Prostate gland (tissue), 2 donors: ENCODE measurements at places on chromosomes 6 and 20. TPM values are rescaled to one million over a fixed set of nuclear protein-coding genes. Genes with fewer than 3 reads are reported as not detected.

DNA sequence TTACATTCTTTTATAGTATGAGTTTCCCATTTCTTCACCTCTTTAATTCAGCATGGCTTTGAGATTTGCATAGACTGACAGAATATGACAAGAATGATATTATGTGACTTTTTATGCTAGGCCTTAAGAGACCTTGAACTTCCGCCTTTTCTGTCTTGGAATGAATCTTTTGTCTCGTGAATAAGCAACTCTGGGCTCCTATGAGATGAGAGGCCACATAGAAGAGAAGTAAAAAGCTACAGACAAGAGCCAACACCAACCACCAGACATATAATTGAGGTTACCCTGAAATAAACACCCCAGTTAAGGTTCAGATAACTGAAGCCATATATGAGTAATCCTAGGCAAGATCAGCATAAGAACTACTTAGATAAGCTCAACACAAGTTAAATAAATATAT, 600.8 kb downstream of the MEI4 start:
- no peak overlapping the region for H3K27ac ChIP-seq
- no peaks in the 10 kb centered on the region for H3K27me3 ChIP-seq
- no peaks in the 10 kb centered on the region for H3K36me3 ChIP-seq
- no peak for DNase-seq
- no peak overlapping the region for H3K4me3 ChIP-seq

GRCh38 chr6:145082359-145082758, 653.0 kb downstream of the EPM2A start:
- H3K4me3 ChIP-seq = no peak overlapping the region
- H3K36me3 ChIP-seq = no peaks in the 10 kb centered on the region

DNA sequence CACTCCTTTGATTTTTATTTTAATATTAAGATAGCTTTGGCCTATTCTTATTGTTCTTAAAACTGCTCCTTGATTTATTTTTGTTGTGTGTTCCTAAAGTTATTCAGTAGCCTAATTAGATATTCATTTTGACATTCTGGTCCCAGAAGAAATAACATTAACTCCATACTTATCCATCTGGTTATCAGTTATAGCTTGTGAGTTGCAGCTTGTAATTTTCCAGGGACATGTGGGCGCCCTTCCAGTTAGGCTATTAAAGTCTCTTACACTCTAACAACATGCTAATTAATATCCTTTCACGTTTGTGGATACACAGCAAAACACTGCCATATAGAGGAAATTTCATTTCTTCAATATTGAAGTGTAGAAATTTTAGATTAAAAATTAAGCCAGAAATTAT, 987.5 kb downstream of the HACE1 start:
- H3K27ac ChIP-seq = no peak overlapping the region
- H3K27me3 ChIP-seq = no peaks in the 10 kb centered on the region
- no peak overlapping the region for H3K4me3 ChIP-seq
- H3K36me3 ChIP-seq = no peaks in the 10 kb centered on the region
- H3K4me1 ChIP-seq = no peaks in the 10 kb centered on the region

- no peaks in the 10 kb centered on the region for H3K36me3 ChIP-seq
- H3K27ac ChIP-seq = no peak overlapping the region
- no peak for DNase-seq
- H3K27me3 ChIP-seq = no peaks in the 10 kb centered on the region
- H3K4me1 ChIP-seq = peaks cover 5% of the 10 kb centered on the region
These were observed 41.1 kb upstream of the FANCE start for GRCh38 chr6:35411066-35411465.

GRCh38 chr6:53834132-53834531, 39.3 kb downstream of the LRRC1 start:
- H3K27ac ChIP-seq = no peak overlapping the region
- no peak overlapping the region for H3K4me3 ChIP-seq
- no peaks in the 10 kb centered on the region for H3K4me1 ChIP-seq
- H3K27me3 ChIP-seq = no peaks in the 10 kb centered on the region

- H3K4me3 ChIP-seq = no peak overlapping the region
- no peak for DNase-seq
- peaks cover 2% of the 10 kb centered on the region for H3K27me3 ChIP-seq
These were observed 376.9 kb downstream of the PHF3 start for GRCh38 chr6:64012351-64013001.

- no peak for DNase-seq
- no peak overlapping the region for H3K27ac ChIP-seq
- no peaks in the 10 kb centered on the region for H3K36me3 ChIP-seq
- no peak overlapping the region for H3K4me3 ChIP-seq
These were observed 14.6 kb upstream of the FRMD1 start for GRCh38 chr6:168093634-168094033.

DNA sequence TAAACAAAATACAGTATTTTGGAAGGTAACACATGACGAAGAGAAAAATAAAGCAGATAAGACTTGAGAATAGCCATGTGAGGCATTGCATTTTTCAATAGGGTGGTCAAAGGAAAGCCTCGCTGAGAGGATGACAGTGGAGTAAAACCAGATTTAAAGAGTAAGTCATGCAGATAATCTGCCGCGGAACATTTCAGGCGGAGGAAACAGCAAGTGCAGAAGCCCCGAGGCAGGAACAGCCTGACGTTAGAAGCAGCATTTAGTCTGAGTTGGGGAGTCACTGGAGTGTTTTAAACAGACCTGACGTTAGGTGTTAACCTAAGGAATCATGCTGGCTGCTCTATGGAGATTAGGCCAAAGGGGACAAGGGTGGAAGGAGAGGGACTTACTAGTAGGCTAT, 65.0 kb upstream of the VSTM2L start:
- no peaks in the 10 kb centered on the region for H3K4me1 ChIP-seq
- no peak overlapping the region for H3K27ac ChIP-seq
- H3K36me3 ChIP-seq = no peaks in the 10 kb centered on the region
- H3K27me3 ChIP-seq = no peaks in the 10 kb centered on the region
- DNase-seq = no peak
- H3K4me3 ChIP-seq = no peak overlapping the region

GRCh38 chr20:41223112-41223511, 85.8 kb downstream of the PLCG1 start:
- no peaks in the 10 kb centered on the region for H3K27me3 ChIP-seq
- H3K4me3 ChIP-seq = no peak overlapping the region
- H3K4me1 ChIP-seq = no peaks in the 10 kb centered on the region
- H3K36me3 ChIP-seq = no peaks in the 10 kb centered on the region
- H3K27ac ChIP-seq = no peak overlapping the region

- no peak overlapping the region for H3K4me3 ChIP-seq
- no peaks in the 10 kb centered on the region for H3K27me3 ChIP-seq
- no peaks in the 10 kb centered on the region for H3K36me3 ChIP-seq
- no peak overlapping the region for H3K27ac ChIP-seq
These were observed 174.1 kb upstream of the PTPRK start for GRCh38 chr6:128694303-128695009.

DNA sequence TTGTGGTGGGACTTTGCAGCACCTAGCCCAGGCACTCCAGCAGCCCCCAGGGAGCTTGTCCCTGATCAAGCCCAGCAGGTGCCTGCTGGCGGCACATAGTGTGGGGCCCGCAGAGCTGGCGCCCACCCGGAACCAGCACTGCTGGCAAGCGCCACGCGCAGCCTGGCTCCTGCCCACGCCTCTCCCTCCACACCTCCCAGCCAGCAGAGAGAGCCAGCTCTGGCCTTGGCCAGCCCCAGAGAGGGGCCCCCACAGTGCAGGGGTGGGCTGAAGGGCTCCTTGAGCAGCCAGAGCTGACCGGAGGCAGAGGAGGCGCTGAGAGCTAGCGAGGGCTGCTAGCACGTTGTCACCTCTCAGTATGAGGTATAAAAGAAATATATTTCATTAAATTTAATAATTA, 716.5 kb upstream of the MAP3K7 start:
- DNase-seq = no peak
- H3K4me3 ChIP-seq = no peak overlapping the region
- no peaks in the 10 kb centered on the region for H3K36me3 ChIP-seq

DNA sequence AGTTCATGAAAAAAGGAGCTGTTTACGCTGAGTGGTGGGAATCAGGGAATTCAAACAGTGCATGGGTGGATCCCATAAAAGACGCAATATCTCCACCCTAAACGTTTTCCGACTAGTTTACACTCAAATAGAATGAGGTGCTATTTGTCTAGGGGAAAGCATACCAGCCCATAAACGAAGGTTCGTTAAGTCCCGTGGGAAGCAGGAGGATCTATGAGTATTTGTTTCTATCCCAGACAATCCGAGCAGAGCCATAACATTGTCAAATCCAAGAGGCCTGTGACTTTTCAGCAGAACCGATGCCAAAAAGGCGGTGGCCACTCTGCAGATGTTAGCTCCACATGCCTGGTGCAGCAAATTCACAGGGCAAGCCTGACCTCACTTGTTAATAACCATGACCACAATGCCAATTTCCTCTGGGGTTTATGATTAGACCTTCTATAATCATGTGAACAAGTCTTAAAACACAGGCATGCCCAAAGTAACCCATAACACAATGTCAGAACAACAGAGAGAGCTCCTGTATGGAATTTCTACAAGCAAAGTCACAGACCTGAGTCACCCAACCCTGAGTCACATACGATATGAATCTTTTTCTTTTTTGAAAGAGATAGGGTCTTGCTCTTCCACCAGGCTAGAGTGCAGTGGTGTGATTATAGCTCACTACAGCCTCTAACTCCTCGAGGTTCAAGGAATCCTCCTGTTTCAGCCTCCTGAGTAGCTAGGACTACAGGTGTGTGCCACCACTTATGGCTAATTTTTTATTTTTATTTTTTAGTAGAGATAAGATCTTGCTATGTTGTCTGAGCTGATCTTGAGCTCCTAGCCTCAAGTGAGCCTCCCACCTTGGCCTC, 123.3 kb downstream of the KIF13A start:
- no peaks in the 10 kb centered on the region for H3K4me1 ChIP-seq
- no peaks in the 10 kb centered on the region for H3K36me3 ChIP-seq
- H3K27me3 ChIP-seq = no peaks in the 10 kb centered on the region

DNA sequence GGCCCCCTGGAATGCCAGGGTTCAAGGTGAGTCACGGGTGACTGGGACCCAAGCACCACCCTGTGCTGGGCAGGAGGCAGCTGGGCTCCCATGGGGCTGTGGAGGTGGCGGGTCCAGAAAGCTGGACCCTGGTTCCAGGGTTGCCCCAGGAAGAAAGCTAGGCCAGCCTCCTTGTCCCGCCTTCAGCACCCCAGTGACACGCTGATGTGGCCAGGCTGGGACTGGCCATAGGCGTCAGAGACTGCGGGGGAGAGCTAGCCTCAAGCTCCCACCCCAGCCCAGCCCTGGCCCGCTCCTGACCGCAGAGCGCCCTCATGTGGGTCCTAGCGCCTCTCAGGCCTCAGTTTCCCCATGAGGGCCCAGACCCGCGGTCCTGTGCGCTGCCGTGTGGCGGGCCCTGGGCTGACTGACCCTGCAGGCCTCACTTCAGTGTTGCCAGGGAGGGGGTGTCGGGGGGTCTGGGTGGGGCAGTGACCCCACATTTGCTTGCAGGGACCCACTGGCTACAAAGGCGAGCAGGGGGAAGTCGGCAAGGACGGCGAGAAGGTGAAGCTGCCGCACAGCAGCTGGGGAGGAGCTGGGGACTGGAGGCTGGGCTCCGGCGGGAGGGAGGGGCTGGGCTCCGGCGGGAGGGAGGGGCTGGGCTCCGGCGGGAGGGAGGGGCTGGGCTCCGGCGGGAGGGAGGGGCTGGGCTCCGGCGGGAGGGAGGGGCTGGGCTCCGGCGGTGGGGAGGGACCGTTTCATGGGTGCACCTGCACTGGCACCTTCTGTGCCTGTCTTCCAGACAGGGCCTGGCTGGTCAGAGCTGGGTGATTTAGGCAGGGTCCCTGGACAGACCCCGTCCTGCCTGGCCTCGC, 7.9 kb downstream of the COL9A3 start:
- H3K36me3 ChIP-seq = no peaks in the 10 kb centered on the region
- no peak overlapping the region for H3K27ac ChIP-seq
- no peaks in the 10 kb centered on the region for H3K27me3 ChIP-seq

DNA sequence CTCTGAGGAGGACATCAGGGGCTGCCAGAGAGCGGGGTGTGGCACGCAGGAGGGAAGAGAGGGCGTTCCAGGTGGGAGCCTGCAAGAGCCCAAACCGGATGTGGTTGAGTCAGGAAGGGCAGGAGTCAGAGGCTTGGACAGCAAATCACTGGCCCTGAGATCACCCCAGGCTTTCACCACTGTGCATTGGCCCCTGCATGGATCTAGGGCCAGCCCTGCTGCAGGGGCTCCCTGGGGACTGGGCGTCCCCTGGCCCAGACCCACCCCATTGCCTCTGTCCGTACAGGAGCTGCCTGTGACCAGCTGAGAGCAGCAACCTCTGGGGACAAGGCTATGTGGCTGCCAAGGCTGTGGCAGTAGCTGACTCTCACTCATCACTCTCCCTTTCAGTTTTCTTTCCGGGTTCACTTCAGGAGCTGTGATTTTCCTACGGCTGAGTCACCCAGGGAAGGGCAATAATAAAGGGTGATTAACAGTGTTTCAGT, 33.9 kb downstream of the KCNK17 start:
- H3K4me3 ChIP-seq = no peak overlapping the region
- H3K27ac ChIP-seq = no peak overlapping the region
- no peaks in the 10 kb centered on the region for H3K4me1 ChIP-seq
- DNase-seq = no peak

IRF4 gene
- 0.77 TPM for total RNA-seq
